Activated gamma-delta T cell (primary cell): ENCODE measurements at places on chromosomes 7 and 10.

- no peak for DNase-seq
Measured at GRCh38 chr7:105337529-105337928, 51.2 kb downstream of the SRPK2 start.

GRCh38 chr10:95478935-95479334, 82.2 kb downstream of the SORBS1 start:
- DNase-seq = no peak

DNA sequence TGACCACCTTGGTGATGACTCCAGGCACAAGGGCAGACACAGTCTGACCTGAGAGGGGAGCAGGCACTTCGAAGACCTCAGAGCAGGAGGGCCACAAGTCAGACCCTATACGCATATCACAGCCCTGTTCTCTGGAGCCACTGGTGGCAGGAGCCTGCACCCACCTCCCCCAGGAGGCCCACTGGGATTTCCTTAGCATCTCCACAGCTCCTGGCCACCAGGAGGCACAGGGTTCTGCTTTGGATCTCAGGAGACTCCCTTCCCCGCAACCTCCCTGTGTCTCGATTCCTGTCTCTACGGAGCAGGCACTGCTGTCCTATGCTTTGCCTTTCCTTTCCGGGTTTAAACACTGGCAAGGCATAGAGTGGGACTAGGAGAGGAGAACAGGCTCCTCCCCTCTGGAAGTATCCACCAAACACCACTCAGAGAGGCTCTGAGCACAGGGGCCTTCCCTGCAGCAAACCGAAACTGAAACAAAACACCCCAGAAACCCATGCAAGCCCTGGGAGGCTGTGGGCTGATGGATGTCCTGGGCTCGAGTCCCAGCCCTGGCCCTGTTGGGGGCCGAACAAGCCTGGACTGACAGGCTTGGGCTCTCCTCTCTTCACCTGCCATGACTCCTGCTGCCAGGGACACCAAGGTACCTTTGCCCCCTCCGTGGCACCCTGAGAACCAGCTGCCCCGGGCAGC, 166.3 kb downstream of the NEURL1 start:
- no peak for DNase-seq

DNA sequence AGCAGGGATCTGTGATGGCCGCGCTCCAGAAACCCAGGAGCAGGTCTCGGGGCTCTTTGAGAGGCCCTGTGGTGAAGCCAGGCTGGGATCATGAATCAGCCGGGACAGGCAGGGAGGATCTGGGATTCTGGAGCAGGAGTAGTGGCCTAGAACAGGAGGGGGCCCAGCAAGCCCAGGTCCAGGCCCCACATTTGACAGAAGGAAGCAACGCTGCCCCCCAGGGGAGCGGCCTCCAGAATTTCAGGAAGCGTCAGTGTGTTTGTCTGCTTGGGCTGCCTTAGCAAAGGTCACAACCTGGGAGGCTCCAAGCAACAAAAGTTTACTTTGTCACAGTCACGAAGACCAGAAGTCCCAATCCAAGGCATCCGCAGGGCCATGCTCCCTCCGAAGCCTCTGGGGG, 36.8 kb downstream of the CLRN3 start:
- no peak for DNase-seq
